ENCODE measurements at places on chromosomes 12 and 14.

- DNase-seq, result no peak
Measured at GRCh38 chr12:62319058-62319457, 58.9 kb downstream of the USP15 start.

GRCh38 chr12:11573880-11574279, 75.6 kb upstream of the ETV6 start:
- no peak for DNase-seq

DNA sequence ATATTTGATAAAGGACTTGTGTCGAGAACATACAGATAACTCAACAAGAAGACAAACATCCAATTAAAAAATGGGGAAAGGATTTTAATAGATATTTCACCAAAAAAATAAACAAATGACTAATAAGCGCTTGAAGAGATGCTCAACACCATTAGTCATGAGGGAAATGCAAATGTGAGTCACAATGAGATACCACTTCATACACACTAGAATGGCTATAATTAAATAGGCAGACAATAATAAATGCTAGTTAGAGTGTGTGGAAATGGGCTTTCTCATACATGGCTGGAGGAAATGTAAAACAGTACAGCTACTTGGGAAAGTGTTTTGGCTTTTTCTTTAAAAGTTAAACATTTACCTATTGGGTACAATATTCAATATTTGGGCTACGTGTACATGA, 34.8 kb downstream of the DLK1 start:
- no peak for DNase-seq

- no peak for DNase-seq
Measured at GRCh38 chr14:96951511-96951910, 154.3 kb downstream of the VRK1 start.

- DNase-seq, result no peak
Measured at GRCh38 chr14:33561488-33562175, 389.2 kb downstream of the EGLN3 start.

DNA sequence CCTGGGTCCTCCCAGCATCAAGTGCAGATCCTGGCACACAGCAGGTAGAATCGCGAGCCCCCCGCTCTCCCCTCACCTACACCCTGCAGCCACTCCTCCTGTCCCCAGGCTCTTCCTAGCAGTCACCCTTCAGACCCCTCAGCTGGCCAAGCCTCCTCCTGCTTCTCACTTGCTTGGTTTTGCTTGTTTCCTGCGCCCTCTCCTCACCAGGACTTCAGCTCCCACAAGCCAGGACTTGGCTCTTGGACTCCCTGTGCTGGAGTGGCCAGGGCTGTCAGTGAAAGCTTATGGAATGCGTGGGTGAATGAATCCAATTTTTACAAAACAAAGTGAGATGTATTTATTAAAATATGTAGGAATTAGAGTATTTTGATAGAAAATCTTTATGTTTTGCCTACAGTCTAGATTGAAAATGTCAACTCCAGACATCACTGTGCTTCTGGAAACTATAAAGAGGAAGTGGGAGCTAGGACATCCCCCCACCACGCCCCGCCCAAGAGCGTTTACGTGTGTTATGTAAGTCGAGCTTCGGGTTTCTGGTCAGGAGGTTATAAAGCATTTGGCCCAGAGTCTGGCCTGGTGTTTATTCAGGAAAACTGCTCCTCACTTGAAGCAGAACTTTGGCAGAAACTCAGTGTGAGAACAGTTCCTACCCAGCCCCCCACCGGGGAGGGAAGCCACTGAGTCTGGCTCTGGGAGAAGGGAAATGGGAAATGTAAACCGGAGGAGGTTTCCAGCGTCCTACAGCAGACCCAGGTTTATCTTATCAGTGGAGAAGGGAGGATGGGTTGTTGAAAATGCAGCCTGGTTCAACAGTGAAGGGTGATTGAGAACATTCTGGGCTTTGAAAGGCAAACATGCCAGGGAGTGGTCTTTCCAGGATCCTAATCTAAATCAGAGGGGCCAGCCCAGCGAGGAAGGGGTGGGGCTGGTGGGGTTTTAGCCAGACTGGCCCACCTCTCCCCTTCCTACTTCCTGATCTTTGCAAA, 8.8 kb downstream of the ALDH2 start:
- no peak for DNase-seq

- DNase-seq, result no peak
Measured at GRCh38 chr14:81682701-81683100, 149.0 kb upstream of the SEL1L start.

- DNase-seq, result no peak
Measured at GRCh38 chr12:57844709-57845477, 1.6 kb downstream of the CTDSP2 start.

DNA sequence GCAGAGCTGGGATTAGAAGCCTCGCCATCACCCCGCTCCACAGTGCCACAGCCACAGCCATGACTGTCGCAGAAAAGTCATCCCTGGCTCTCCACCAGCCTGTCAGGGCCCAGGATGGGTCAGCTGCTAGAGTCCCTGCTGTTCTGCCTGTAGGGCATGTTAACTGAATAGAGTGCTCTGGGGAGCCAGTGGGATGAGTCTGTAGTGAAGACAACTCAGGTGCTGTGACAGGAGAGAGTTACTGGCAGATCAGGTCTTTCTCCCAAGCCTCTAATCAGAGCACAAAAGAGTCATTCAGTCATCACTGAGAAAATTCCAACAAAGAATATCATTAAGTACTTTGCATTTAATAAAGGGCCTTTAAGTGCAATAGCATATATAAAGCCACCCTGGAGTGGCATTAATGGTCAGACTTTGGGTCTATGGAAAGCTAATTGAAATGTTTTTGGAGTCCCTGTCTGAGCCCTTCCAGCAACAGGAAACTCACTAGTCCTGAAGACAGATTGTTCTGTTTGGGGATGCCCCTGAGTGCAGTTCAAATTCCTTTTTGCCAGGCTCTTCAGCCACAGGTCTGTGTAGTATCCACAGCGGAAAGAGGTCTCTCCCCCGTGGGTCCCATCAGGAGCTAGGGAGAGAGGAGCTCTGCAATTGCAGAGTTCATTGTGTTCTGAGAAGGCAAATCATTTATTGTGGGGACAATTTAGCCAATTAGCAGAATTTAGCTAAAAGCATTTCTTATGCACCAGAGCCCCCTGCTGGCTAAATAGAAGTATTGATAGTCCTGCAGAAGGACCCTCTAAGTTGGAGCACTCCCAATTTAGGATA, 45.2 kb upstream of the C14orf132 start:
- no peak for DNase-seq

GRCh38 chr14:75631453-75631831, 29.2 kb downstream of the ERG28 start:
- no peak for DNase-seq

DNA sequence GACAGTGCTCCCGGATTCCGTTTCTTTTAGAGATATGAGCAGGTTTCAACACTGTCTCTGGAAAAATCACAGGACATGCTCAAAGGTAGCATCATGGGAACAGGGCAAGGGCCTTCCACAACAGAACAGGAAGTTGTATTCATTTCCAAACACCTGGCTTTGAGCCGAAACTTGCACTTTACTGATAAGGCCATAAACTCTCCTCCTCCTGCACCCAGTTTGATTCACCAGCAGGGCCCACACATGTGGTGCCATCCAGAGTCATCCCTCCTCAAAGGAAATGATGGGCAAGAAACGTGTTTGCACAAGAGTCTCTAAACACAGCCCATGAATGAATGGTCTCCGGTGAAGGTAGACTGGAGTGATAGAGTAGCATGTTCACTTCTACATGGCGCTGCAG, 268.4 kb upstream of the FKBP4 start:
- no peak for DNase-seq

GRCh38 chr12:132600048-132601032, 10.0 kb downstream of the LRCOL1 start:
- DNase-seq, result no peak

DNA sequence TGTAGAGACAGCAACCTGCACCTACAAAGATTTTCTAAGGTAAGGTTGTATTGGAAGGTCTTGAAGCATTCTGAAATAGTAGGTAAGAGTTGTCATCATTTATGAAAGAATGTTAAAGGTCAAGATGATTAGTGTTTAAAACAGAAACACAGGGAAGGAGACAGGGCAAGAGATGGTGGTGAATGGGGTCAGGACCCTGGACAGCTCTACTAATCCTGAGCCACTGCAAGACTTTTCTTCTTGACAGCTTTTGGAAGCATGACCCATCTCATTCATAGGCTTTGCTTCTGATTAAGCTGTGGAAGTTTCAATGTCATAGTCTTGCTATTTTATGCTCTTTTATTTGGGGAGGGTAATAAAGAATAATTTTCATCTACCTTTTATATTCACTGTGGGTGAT, 75.5 kb upstream of the CAND1 start:
- DNase-seq, result no peak

- DNase-seq, result no peak
Measured at GRCh38 chr12:48788524-48788853, 400 bp downstream of the ADCY6 start.

DNA sequence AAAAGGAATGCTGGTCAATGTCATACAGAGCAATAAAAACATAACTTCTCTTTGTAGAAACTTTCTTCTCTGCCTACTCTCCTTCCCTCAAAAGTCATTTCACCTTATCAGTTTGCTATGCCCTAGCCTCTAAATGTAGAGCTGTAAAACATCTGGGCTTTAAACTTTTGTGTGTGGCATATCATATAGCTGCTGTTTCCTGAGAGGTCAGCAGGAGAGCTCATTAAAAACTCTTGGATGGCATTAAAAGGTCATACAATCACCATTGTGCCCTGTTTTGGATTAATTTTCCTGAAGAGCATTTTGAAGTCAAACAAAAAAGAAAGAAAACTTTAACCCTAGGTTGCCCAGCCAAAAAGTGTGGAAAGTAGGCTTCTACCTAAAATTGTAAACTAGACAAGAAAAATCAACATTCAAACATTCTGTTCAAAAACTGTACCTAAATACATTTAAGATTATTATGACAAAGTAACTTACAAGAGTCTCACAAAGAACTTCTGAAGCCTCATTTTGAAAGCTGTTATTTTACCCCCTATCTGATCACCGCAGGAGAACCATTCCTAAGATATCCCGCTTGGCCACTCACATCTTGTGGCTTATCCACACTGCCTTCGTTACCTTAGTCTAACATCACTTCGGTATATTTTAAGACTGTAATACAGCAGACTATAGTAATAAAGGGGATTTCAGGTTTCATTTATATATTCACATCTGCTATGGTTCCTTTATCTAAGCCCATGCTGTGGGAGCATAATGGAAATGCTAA, 38.1 kb downstream of the TXNDC16 start:
- DNase-seq, result no peak

- DNase-seq, result no peak
Measured at GRCh38 chr12:48446161-48446776, 26.1 kb upstream of the ANP32D start.

DNA sequence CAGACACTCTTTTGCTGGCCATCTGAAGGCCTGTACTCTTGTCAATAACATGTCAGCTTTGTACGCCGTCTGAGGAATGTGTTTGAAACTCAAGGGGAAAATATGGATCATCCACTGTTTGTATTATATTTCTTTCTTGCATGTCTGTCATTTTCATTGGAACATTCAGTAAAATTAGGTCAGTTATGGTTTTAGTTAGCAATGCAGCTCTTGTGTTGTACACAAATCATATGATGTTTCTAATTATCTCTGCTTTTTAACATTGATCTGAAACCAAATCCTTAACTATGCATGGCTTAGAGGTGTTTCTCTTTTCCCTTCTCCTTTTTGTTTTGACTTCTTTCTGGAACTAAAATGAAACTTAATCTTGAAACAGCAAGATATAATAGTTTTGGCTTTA, 333.6 kb upstream of the PRICKLE1 start:
- no peak for DNase-seq

- DNase-seq, result no peak
Measured at GRCh38 chr12:115268451-115268850, 584.5 kb upstream of the TBX3 start.

GRCh38 chr12:51959211-51959610, 7.7 kb downstream of the ACVR1B start:
- no peak for DNase-seq

DNA sequence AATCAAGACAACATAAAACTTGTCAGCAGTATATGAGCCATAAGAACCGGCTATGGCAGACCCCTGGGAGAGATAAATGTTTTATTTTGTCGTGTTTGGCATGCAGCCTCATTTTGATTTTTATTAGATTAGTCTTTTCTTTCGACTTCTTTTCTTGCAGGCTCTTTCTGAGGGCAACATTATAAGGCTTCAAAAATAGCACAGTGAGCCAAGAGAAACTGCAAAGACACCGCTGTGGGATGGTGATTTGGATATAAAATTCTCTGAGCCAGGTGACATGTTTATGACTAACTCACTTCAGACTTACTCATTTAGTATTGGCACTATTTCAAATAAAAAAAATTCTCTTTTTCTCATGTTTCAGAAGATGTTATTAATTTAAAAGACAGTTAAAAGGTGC, 96.8 kb upstream of the PKP2 start:
- DNase-seq, result no peak

DNA sequence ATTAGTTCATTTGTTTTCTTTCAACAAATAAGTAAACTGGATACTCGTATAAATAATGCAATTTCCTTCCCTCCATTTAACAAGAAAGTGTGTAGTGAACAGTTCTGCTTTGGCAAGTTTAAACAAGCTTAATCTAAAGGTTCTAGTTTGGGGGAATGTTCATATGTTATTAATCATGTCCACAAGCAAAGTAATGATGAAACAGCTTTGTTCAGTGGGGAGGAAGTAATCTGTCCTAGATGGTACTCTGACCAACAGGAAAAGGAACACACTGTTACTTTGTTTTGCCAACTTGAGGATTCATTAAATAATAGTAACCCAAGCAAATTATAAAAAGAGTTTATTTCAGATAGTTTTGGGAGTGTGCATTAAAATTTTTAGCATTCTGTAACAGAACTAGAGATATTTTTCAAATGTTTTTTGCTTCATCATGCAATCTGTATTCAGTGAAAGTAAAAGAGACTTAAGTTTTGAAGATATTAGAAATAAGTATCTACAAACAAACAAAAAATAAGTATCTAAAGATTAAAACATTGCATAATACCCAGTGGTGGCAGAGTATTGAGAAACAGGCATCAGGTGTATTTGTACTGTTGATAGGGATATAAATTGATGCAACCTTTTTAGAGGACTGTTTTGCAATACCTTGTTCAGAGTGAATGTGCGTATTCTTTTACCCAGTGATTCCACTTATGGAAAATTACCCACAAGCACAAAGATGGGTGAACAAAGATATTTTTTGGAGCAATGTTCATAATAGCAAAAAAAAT, 61.1 kb downstream of the RAB35 start:
- no peak for DNase-seq

- no peak for DNase-seq
Measured at GRCh38 chr12:47268501-47269454, 189.0 kb upstream of the AMIGO2 start.

DNA sequence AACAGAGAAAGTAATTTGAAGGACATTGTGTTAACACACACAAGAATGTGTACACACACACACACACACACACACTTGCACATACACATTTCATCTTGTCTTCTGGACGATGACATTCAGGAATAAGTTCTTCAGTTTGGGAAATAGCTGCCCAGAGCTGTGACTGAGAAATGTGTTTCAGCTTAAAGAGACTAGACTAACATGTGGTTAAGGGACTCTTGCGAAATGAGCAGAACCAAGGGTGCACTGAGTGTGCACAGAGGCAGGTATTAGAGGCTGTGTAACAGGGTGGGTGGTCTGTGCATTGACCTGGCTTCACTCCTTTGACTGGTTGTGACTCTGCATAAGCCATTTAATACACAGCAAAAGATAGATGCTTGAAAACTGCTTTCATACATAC, 29.4 kb upstream of the KCNA5 start:
- no peak for DNase-seq

- no peak for DNase-seq
Measured at GRCh38 chr12:63809566-63809965, 29.9 kb downstream of the RXYLT1 start.

Data from activated CD8-positive, alpha-beta memory T cell treated with anti-CD3 and anti-CD28 coated beads for 1 hour (primary cell).